Activated CD4-positive, alpha-beta T cell treated with anti-CD3 and anti-CD28 coated beads for 36 hours (primary cell): ENCODE measurements at places on chromosomes 6 and 20. TPM values are rescaled to one million over a fixed set of nuclear protein-coding genes. Genes with fewer than 3 reads are reported as not detected.
A peak's percentile ranks its signal among the peaks of the same experiment; 100 is the strongest.

- no peak for DNase-seq
- H3K4me3 ChIP-seq: no peak overlapping the region
- H3K4me1 ChIP-seq: no peaks in the 10 kb centered on the region
- H3K27ac ChIP-seq: no peak overlapping the region
- no peaks in the 10 kb centered on the region for H3K27me3 ChIP-seq
These were observed 394.8 kb upstream of the RNF217 start for GRCh38 chr6:124567401-124567800.

DNA sequence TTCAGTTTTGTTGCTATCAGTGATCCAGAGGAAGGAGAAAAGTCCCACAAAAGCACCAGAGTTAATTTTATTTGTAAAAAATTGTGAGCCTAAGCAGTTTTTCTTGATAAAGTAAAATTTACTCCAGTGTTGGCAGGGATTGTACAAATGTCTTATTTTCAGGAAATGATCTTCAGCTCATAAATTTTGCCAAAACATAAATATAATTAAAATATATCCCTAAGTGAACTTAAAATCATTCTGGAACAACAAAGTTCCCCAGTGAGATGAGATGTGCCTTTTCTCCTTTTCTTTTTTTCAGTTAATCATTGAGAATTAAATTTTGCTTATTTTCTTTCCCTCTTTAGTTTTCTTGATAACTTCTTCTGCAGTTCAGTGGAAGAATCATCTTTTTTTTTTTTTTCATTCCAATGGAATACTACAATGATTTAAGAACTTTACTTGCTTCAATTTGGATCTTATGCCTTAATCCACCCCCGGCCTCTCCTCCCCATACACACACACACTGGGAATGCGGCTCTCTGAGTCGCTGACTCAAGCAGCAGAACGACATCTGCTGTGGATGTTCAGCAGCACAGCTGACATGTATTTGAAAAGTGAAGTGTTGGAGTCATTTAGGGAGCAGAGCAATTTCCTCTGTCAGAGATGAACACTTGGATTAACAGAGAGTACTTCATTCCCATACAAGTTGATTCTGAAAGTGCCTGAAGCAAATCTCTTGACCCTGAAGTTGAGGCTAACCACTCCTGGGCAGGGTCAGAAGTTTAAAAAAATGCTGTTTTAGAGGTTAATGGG is 27.7 kb upstream of the LAMA4 start:
- peaks cover 31% of the 10 kb centered on the region for H3K27me3 ChIP-seq
- DNase-seq: no peak
- no peak overlapping the region for H3K27ac ChIP-seq
- no peaks in the 10 kb centered on the region for H3K36me3 ChIP-seq
- no peak overlapping the region for H3K4me3 ChIP-seq
- H3K4me1 ChIP-seq: peaks cover 16% of the 10 kb centered on the region

DNA sequence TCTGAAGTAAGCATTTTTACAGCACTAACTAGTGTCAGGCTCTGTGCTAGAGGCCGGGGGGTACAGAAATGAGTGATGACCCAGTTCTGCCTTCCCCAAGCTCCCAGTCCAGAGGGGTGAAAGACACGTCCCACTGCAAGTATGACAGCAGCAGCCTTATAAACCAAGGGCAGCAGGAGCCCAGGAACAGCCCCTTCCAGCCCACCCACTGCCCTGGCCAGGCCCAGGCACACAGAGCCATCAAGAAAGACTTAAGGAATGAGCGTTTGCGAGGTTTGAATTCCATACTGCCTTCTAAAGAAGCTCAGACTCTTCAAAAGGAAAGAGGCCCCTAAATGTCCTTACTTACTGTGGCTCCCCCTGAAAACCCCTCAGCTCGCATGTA is 10.0 kb downstream of the TRERF1 start:
- no peak overlapping the region for H3K4me3 ChIP-seq

- DNase-seq: no peak
- no peak overlapping the region for H3K4me3 ChIP-seq
- peaks cover 2% of the 10 kb centered on the region for H3K4me1 ChIP-seq
These were observed 32.1 kb upstream of the RAB23 start for GRCh38 chr6:57254055-57254717.

DNA sequence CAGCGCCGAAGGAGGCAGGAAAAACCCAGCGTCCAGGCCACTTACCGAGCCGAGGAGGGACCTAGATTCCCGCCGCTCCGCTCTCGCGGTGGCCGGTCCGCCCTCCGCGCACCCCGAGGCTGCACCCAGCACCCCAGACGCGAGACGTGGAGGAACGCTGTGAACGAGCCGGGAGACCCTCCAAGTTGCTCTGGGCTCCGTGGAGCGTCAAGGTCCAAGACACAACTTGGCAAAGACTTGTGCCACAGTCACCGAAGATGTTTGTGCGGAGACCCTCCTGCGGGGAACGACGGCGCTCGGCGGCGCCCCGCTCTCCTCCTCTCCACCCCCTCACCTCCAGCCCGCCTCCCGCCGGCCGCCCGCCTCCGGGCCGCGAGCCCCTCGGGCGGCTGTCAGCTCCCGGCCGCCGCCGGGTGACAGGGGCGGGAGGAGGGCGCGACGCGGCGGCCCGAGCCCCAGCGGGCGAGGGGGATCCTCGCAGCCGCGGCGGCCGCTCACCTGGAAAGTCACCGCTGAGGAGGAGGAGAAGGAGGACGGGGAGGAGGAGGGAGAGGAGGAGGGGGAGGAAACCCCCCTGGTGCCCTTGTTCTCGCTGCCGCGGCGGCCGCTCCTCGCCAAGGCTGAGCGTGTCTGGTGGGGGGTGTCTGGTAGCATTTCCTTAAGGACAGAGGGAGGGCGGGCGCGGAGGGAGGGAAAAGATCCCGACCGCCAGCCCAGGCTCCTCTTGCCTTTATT is 637 bp upstream of the HIVEP2 start:
- H3K4me3 ChIP-seq: peak overlapping the region; percentile 96
- H3K27ac ChIP-seq: peak overlapping the region; percentile 94
- peaks cover 8% of the 10 kb centered on the region for H3K36me3 ChIP-seq
- peaks cover 35% of the 10 kb centered on the region for H3K4me1 ChIP-seq
- DNase-seq: peak; percentile 76
- no peaks in the 10 kb centered on the region for H3K27me3 ChIP-seq

- H3K4me1 ChIP-seq: peaks cover 3% of the 10 kb centered on the region
- DNase-seq: no peak
- no peak overlapping the region for H3K27ac ChIP-seq
- H3K4me3 ChIP-seq: no peak overlapping the region
- peaks cover 30% of the 10 kb centered on the region for H3K27me3 ChIP-seq
These were observed 47.1 kb upstream of the FOXP4 start for GRCh38 chr6:41498968-41499599.

DNA sequence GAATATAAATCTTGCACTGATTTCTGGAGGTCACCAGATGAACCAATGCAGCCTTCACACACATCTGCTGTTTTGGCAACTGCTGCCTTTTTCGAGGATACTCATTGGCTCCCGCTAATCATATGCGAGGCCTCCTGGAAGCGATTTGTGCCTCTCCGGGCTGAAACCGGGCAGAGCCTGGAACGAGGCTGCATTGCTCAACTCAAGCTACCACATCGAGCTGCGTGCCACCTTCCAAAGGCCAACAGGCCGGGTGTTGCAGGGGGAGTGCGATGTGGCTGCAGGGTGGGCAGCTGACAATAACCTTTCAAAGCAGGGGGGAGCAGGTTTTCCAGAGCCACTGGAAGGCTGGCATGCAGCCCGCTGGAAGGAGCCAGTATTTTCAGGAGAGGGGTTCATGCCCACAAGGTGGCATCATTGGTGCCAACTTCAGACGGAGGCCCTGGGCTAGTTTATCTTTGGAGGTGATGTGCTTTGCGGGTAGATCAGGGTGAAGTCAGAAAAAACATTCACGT is 122.6 kb upstream of the IFNGR1 start:
- H3K36me3 ChIP-seq: no peaks in the 10 kb centered on the region
- peak; percentile 60 for DNase-seq
- H3K4me3 ChIP-seq: peak overlapping the region; percentile 19
- no peak overlapping the region for H3K27ac ChIP-seq
- H3K27me3 ChIP-seq: peaks cover 7% of the 10 kb centered on the region
- H3K4me1 ChIP-seq: peaks cover 7% of the 10 kb centered on the region

DNA sequence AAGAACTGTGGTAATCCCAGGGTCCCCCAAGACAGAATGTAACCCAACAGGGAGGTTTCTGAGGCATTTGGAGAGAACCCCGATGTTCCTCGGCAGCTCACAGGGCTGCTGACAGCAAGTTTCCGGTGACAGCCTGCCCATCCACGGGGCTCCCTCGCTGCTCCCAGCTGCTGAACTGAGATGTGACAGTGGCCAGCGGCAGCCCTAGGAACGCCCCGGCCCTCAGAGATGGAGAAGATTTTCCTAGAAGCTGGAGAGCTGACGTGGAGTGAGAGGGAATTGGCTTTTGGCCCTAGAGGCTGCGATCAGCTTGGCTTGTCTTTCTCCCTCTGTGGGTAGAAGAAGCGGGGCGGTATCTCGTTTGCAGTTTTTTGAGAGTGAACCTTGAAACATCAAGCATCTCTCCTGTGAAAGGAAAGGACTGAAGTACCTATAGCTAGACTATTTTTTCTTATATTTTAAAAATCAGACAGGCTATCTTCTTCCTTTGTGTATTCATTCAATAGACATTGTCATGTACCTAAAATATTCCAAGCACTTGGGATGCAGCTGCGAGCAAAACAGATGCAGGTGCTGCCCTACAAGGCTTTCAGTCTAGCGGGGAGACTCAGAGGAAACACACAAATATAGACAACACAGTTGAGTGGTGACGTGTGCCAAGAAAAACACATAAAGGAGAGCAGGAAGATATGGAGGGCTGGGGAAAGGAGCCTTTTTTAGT is 28.4 kb upstream of the NFATC2 start:
- H3K36me3 ChIP-seq: peaks cover 3% of the 10 kb centered on the region
- DNase-seq: no peak
- peaks cover 8% of the 10 kb centered on the region for H3K27me3 ChIP-seq
- H3K27ac ChIP-seq: no peak overlapping the region

- peak; percentile 37 for DNase-seq
- H3K36me3 ChIP-seq: no peaks in the 10 kb centered on the region
- no peak overlapping the region for H3K27ac ChIP-seq
- H3K4me1 ChIP-seq: peaks cover 3% of the 10 kb centered on the region
- no peak overlapping the region for H3K4me3 ChIP-seq
These were observed 835 bp downstream of the PRR18 start for GRCh38 chr6:166307082-166308032.

DNA sequence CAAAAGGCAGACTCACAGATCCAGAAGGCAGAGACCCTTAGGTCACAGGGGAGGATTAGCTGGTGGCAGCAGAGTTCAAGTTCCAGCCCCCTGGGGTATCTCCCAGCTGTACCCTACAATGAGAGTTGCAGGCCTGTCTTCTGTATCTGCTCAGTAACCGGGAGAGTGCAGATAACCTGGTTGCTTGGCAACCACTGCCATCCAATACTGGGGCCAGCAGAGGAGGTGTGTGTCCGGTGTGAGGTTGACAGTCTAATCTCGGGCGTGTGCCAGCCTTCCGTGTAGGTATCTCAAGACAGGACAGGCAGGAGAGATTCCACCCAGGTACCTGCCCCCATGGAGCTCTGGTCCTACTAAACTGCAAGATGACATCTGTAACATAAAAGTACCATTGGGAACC is 56.6 kb upstream of the TBC1D7 start:
- H3K4me1 ChIP-seq: peaks cover 11% of the 10 kb centered on the region
- H3K4me3 ChIP-seq: no peak overlapping the region
- H3K27ac ChIP-seq: no peak overlapping the region

GRCh38 chr6:52958546-52959255 is 36.4 kb downstream of the GSTA4 start:
- H3K4me3 ChIP-seq: no peak overlapping the region
- no peak overlapping the region for H3K27ac ChIP-seq
- peaks cover 6% of the 10 kb centered on the region for H3K4me1 ChIP-seq
- no peak for DNase-seq
- H3K36me3 ChIP-seq: no peaks in the 10 kb centered on the region

GRCh38 chr20:41175201-41175651 is 37.9 kb downstream of the PLCG1 start:
- no peaks in the 10 kb centered on the region for H3K27me3 ChIP-seq
- H3K4me3 ChIP-seq: no peak overlapping the region
- H3K27ac ChIP-seq: no peak overlapping the region
- peaks cover 8% of the 10 kb centered on the region for H3K4me1 ChIP-seq

DNA sequence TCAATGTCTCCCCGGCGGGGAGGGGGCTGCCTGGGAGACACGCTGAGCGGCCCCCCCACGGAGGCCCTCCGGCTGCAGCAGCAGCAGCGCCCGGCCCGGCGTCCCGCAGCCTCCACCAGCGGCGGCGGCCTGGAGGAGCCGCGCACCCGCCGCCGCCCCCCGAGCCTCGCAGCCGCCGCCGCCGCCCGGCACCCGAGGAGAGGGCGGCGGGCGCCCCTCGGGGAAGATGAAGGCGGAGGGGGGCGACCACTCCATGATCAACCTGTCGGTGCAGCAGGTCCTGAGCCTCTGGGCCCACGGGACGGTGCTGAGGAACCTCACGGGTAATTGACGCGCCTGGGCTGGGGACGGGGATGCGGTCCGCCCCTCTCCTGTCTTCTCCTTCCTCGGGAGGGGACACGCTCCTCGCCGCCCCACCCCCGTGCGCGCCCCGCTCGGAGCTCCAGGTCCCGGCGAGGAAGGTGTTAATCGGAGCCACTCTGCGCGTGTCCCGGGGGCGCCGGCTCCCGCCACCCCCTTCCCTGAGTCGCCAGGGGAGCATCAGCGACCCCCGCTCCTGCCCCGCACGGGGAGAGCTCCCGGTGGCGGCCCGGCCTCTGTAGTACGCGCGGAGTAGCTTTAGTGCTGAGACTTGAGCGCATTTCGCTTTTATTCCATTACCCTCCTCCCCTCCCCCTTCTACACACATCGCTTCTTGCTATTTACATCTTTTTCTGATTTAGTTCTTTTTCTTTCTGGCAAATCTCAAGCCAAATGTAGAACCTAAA is 686 bp downstream of the TMEM170B start:
- H3K4me1 ChIP-seq: peaks cover 5% of the 10 kb centered on the region
- H3K27me3 ChIP-seq: peaks cover 8% of the 10 kb centered on the region
- H3K4me3 ChIP-seq: peak overlapping the region; percentile 71
- H3K36me3 ChIP-seq: no peaks in the 10 kb centered on the region

DNA sequence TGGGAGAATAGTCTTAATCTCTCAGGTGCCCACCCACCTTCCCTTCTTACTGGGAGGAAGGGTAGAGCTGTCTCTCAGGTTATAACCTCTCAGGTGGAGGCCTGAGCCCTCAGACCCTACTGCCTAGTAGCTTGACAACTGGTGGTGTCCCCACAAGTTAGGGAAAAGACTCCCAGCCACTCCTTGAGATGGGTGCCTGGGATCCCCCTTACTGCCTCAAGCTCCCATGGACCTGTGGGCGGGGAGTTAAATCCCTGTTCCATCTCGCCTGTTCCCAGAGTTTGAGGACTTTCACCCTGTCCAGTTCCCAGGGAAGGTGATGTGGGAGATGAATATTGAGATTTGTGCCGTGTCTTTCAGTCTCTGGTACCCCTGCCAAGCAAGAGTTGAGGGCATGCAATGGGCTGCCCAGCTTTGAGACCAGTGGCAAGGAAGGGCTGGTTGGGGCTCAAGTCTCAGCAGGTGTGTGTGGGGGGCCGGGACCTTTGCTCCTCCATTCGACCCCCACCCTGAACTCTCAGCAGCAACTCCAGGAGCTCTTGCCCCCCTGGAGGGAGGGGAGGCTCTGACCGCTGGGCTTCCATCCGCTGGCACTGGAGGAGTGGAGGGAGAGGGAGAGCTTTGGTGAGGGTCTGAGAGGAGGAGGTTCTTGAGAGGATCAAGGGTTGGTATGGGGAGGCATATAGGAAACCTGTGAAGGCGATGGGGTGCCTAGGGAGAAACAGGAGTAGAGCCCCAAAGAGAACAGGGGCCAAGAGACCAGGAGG is 1.1 kb upstream of the PBX2 start:
- peaks cover 39% of the 10 kb centered on the region for H3K36me3 ChIP-seq
- no peak for DNase-seq
- peak overlapping the region; percentile 95 for H3K4me3 ChIP-seq
- peaks cover 60% of the 10 kb centered on the region for H3K4me1 ChIP-seq

CTCFL gene
- total RNA-seq: not detected

TNNC2 gene
- total RNA-seq: not detected

GABBR1 gene
- 25.8 TPM for total RNA-seq

OLIG3 gene
- not detected for total RNA-seq

EYS gene
- total RNA-seq: not detected

IPCEF1 gene
- 10.9 TPM for total RNA-seq

TCF15 gene
- total RNA-seq: not detected
